ENCODE measurements at places on chromosomes 12 and 14. TPM values are rescaled to one million over a fixed set of nuclear protein-coding genes. Genes with fewer than 3 reads are reported as not detected.
A peak's percentile ranks its signal among the peaks of the same experiment; 100 is the strongest.

AREL1 gene
- total RNA-seq: 54.6 TPM

DNA sequence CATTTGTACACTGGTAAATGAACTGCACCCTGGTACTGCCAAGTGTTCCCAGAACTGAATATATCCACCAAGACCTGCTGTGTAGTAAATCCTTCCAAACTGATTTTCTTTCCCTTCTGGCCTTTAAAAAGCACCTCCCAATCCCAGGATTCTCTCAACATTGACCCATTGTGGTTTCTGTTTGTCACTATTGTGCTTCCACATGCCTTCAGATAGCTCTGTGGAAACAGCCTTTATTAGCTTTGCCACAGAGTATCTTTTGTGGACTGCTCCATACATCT is 949 bp upstream of the KIF21A start:
- no peak for DNase-seq

GRCh38 chr14:58353516-58354299 is 42.0 kb upstream of the TOMM20L start:
- DNase-seq: no peak

DNA sequence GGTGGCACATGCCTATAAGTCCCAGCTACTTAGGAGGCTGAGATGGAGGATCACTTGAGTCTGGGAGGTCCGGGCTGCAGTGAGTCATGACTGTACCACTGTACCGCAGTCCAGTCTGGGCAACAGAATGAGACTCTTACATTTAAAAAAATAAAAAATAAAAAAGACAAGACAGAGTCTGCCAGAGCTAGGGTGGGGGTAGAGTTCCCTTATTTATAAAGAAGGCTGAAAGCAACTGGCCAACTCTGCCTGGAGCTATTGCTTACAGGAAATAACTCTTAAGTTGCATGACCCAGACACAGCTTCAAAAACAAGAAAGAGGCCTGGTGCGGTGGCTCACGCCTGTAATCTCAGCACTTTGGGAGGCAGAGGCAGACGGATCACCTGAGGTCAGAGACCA is 31.5 kb downstream of the NUMB start:
- DNase-seq: peak; percentile 75

DNA sequence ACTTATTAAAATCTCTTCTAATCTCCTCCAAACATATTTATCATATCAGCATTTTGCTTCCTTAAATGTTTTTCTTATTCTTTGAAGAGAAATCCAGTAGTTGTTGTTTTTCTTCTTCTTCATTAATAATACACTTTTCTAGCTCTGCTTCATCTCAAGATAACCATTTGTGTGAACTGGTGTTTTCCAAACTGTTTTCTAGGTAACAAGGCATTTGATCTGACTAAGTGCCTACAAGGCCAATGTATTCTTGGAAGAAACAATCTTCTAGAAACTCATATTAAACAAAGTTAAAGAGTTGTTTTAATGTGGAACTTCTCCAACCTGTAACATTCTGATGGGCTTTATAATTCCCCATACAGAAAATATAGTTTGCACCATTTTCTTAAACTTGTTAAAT is 30.8 kb upstream of the IFNG start:
- DNase-seq: no peak

- DNase-seq: no peak
Measured at GRCh38 chr12:53974084-53975063, at the start of gene HOTAIR. Gene HOTAIR, minus strand, starts transcription at chr12:53974954.

- peak; percentile 95 for DNase-seq
Measured at GRCh38 chr12:2179953-2180736, 127.4 kb downstream of the CACNA1C start.

FOXG1 gene
- total RNA-seq: 0.18 TPM

GRCh38 chr14:32934073-32934880 is 4.4 kb upstream of the NPAS3 start:
- peak; percentile 47 for DNase-seq

DNA sequence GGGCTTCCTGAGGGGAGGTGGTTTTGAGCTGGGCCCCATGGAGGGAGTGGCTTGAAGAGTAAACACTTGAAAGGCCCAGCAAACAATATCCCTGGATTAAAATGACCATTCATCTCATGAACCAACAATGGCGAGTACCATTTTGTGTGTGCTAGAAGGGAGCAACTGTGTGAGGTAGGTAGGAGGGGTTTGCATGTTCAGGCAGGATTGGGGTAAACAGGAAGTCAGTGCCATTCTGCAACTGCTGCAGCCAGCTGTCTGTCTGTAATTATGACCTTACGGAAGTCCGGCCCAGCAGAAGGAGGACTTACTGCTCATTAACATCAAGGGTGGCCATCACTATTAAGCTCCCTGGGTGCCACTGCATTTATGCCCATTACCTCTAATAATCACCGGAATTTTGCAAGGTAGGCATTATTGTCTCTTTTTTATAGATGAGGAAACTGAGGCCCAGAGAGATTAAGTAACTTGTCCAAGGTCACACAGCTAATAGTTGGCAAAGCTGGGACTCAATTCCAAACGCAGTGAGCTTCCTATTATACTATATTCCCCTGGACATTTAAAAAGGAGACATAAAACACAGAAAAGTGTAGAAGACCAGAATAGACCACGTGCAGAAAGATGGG is 16.6 kb upstream of the IFI27L2 start:
- DNase-seq: no peak

DNA sequence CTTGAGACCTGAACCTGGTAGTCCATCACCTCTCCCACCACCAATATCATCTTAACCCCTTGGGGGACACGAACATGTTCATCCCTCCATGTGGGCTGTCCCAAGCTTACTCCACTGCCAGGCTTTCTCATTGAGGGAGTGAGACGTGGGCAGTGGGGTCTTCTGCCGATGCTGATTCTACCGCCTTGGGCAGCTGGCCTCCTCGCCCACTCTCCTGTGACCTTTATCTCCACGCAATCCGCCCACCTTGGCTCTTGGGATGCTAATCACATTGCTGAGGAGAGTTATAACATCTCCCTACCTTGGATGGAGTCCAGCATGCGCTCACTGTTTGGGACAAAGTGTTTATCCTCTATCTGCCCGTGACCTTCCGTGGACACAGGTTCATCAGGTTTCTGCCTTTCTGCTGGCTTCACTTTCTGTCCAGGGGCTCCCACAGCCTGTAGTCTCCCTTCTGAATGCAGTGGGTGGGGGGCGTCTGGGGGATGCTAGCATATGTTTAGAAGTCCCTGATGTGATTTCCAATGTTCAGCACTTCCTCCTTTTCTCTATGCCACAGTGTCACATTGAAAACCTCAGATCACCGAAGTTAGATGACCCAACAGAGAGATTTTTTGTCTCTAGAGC is 53.2 kb upstream of the ESRRB start:
- no peak for DNase-seq

GRCh38 chr14:104346608-104347007 is 208.2 kb downstream of the KIF26A start:
- DNase-seq: no peak

DNA sequence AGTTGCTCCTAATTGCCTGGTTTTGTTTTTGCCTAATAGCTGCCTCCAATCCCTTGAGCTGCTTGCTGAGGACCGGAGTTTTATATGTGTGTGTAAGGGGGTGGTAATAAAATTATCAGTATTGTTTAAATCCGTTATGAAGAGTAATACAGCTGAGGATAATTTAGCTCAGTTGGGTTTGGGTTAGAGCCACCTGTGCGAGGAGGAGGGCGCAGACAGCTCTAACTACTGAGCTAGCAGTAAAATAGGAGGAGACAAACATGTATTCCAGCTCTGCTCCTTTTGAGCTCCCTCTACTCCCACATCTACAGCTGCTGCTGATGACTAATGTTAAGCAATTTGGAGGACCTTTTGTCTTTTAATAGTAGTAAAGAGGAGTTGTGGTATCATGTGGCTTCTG is 61.5 kb downstream of the SPATS2 start:
- peak; percentile 82 for DNase-seq

ZFHX2 gene
- 27.3 TPM for total RNA-seq

DNA sequence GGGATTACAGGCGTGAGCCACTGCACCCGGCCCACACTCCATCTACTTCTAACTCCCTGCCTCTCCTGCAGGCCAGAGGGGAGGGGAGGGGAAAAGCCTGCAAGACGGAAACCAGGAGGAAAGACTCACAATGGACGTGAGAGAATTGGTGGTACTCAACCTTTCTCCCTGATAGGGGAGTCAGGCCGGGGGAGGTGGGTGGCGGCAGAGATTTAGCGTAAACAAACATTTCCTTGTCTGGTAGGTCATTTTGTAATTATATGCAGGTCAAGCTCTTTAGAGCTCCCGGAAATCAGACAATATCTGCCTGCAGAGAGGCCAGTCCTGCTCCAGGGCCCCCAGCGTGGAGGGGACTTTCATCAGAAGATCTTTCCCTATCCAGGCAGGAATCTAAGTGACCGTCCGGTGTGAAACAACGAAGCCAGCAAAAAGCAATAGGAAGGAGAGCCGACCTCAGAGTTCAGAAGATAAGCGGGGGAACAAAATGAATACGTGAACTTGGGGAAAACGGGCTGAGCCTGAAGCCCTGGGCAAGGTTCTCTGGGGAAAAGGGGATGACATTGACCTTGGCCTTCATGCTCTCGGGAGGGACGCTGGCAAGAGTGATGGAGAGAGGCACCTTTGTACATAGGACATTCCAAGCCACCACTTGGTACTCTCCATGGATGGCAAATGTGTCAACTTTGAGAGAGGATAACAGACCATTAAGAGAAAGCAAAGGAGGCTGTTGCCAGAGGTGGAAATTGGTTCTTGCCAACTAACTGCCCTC is 62.3 kb downstream of the SPRING1 start:
- no peak for DNase-seq

CLEC4D gene
- total RNA-seq: not detected

GRCh38 chr14:66944872-66945271 is 244.4 kb upstream of the GARIN2 start:
- peak; percentile 48 for DNase-seq

DNA sequence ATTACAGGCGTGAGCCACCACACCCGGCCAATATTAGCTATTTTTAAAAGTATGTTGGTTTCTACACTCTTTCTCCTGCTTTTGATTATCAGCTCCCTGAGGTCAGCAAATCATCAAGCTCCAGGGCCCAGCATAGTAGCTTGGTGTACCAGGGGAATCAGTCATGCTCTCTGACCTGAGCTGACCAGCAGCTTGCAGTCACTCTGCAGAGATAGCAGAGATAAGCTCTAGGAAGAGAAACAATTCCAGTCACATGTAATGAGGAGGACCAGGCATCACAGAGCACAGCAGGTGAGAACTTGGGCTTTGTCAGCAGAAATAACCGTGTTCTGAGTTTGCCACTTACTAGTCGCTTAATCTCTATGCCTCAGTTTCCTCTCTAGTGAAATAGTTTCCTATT is 8.5 kb downstream of the PLEKHD1 start:
- no peak for DNase-seq

- peak; percentile 33 for DNase-seq
Measured at GRCh38 chr12:93823616-93824391, 146.6 kb downstream of the CRADD start.

DNA sequence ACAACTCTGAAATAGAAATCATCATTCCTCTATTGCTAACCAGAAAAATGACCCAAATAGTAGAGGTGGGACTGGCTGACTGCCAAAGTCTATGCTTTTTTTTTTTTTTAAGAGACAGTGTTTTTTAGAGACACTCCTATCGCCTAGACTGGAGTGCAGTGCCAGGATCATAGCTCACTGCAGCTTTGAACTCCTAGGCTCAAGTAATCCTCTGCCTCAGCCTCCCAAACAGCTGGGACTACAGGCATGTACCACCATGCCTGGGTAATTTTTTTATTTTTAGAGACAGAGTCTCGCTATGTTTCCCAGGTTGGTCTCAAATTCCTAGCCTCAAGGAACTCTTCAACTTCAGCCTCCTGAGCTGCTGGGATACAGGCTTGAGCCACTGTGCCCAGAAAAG is 19.2 kb downstream of the NR2C1 start:
- DNase-seq: no peak

KCNH3 gene
- 0.14 TPM for total RNA-seq

DNA sequence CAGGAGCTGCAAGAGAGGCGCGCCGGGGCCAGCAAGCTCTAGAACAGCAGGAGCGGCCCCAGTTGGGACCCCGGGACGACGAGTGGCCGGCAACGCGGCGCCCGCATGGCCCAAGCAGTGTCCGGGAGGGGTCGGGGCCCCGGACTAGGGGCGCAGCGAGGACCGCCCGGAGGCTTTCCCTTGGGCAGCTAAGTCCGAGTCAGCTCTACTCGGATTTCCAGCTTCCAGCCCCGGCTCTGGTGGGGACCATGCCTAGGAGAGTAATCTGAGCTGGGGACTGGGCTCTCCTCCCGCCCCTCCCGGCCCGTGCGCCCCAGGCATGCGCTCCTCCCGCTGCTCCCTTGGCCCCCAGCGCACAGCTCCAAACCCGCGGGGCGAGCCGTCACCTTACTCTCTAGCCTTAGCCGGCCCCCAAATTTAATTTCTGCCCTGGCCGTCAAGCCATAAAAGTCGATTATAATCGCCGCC is 41.6 kb upstream of the CAPRIN2 start:
- peak; percentile 70 for DNase-seq

- DNase-seq: no peak
Measured at GRCh38 chr14:97976861-97977260, 1179.7 kb downstream of the VRK1 start.

GRCh38 chr14:52013984-52014600 is 24.7 kb downstream of the RTRAF start:
- no peak for DNase-seq

GRCh38 chr12:13740149-13740545 is 241.3 kb downstream of the GRIN2B start:
- no peak for DNase-seq

SIX6 gene
- total RNA-seq: not detected

DNA sequence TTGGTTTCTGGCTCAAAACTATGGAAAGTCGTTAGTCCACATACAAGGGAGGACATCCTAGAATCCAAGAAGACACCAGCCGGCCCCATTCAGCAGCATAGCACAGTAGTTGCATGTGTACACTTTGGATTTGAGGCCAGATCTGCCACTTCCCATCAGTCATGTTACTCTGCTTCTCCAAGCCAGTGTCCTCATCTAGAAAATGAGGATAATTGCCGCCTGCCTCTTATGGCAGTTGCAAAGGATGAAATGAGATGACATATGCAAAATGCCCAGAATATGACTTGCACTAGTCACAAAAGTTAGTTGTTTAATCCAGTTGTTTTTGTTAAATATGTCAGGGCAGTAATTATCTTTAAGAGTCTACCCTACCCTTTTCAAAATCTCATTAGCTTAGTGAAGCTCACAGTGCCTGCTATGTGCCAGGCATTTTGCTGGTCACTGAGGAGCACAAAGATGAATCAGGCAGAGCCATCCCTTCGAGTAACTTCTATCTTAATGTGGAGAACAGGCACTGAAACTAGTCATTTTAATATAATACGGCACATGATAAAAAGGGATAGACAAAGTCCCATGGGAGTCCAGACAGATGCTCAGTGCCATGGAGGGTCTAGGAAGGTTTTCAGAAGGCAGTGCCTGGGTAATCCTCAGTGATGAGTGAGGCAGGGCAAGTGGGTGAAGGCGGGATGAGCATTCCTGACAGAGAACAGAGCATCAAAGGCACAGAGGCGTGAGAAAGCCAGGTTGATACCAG is 6.6 kb upstream of the KRT76 start:
- no peak for DNase-seq

GRCh38 chr12:63805704-63806672 is 26.3 kb downstream of the RXYLT1 start:
- no peak for DNase-seq

CLMN gene
- total RNA-seq: 10.8 TPM

Data from astrocyte (in vitro differentiated cells and primary cell).